ENCODE measurements at places on chromosomes 3 and 15. TPM values are rescaled to one million over a fixed set of nuclear protein-coding genes. Genes with fewer than 3 reads are reported as not detected.

DNA sequence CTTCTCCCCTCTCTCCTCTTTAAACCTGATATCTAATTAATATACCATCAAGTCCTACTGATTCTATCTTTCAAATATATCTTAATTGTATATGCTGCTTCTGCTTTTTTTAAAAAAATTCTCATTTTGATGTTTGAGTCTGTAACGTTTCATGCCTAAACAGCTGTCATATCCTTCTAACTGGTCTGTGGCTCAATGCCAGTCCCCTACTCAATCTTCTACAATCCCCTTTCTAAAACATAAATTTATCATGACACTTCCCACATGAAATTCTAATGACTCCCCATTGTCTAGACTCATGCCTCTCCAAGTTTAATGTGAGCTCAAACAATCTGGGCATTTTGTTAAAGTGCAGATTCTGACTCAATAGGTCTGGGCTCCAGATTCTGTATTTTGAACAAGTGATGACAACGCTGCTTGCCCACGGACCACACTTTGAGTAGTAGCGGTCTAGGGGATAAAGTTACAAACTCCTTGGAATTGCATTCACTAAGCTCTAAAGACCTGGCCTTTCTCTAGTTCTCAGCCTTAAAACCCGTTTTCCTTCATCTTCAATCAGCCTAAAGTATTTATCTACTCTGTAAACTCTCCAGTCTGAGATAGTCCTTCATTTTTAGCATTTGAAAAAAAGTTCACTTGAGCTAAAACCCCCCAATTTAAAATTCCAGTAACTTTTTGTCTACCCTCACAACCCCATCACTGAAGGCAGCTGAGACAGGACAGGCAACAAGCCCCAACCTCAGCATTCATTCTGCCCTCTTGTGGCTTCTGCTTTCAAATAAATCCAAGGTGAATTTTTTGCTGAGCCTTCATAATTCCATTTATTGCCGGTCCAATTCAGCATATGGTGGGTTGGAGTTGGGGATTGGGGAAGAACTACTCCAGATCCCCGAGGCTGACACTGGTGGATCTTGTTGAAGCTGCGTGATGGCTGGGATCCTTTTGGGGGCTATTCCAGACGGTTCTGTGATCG lies 88.1 kb upstream of the THRB start:
- no peak for DNase-seq

Gene ZDHHC19
- not detected for total RNA-seq

DNA sequence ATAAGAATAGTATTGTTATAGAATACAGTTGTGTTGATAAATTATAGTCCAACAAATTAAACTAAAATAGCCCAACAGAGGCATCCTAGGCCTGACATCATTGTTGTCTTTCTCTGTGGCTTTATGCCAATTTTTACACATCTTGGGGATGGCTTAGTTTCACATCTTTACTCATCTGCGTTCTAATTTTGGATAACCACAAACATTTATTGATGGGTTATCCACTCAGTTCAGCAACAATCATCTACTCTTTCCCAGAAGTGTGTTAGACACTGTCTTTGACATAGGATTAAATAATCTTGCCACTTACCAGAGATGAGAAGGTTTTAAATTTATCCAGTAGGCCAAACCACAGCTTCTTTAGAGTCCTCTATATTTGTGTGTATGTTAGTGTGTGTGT lies 120.8 kb upstream of the PHLDB2 start:
- DNase-seq: no peak

DNA sequence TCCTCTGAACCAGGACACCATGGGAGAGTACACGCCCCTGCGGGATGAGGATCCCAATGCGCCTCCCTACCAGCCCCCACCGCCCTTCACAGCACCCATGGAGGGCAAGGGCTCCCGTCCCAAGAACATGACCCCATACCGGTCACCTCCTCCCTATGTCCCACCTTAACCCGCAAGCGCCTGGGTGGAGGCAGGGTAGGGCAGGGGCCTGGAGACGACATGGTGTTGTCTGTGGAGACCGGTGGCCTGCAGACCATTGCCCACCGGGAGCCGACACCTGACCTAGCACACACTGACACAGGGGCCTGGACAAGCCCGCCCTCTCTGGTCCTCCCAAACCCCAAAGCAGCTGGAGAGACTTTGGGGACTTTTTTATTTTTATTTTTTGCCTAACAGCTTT lies 21.2 kb upstream of the BSN start:
- DNase-seq: no peak

DNA sequence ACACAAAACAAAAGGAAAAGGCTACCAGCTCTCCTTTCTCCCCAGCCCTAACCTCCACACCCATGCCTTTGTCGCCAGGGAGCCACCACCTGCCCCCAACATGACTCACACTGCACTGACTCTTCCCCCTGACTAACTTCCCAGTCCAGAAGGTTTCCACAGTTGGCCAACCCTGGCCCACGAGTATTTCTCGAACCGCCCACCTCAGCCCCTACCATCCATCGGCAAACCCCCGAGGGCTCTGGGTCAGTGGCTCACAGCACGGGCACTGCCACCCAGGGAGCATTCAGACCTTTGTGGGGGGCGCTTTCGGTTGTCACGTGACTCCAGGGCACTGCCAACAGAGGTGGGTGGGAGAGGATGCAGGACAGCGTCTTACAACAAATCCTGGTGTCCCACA lies 152.3 kb downstream of the LRRC28 start:
- DNase-seq: no peak

GRCh38 chr3:120858521-120858920 lies 49.5 kb upstream of the STXBP5L start:
- DNase-seq: no peak

GRCh38 chr3:46092702-46093080 lies 65.4 kb upstream of the XCR1 start:
- no peak for DNase-seq

GRCh38 chr15:86362555-86362954 lies 282.9 kb downstream of the AGBL1 start:
- no peak for DNase-seq

Gene GOLGA6A
- not detected for total RNA-seq

GRCh38 chr3:156825795-156826143 lies 384 bp upstream of the LEKR1 start:
- DNase-seq: no peak

DNA sequence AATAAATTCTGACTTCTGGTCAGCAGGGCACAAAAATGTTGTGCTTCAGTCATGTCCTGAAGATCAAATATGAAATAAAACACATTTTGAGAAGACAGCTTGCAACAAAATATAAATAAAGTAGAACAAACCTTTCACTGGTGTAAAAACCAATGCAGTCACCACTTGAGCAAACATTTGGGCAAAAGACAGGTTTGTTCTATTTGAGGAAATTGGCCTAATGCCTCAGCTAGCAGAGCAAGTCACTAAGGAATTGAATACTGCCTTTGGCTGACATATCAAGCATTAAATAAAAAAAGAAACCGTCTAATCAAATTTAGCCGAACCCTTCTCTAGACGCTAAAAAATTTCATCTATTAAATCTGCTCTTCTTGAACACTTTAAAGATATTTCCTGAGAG lies 475.4 kb upstream of the CNTN3 start:
- no peak for DNase-seq

DNA sequence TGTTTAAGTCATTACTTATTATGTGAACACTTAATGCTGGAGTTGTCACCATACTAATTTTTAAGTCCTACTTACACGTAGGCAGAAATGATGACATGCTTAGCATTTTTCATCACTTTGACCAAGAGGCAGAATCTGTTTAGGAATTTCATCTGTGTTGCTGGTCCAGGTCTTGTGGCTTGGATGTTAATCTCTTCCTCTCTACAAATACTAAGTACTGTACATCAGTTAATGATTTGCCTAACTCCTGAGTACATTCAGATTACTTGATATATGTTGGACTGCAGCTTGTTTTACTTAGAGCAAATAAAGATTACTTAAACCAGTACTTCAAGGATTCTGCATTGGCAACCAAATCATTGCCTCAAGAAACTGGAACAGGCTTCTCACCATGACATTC lies 8.6 kb downstream of the SNRK start:
- DNase-seq: no peak

Gene ABTB1
- total RNA-seq: 24.7 TPM

Gene GTPBP8
- total RNA-seq: 13.9 TPM

Gene ITPKA
- total RNA-seq: not detected

GRCh38 chr3:156615592-156616173 lies 58.7 kb upstream of the TIPARP start:
- DNase-seq: no peak

Data from omental fat pad (tissue), 4 donors.